ENCODE measurements at places on chromosomes 2 and 18.

DNA sequence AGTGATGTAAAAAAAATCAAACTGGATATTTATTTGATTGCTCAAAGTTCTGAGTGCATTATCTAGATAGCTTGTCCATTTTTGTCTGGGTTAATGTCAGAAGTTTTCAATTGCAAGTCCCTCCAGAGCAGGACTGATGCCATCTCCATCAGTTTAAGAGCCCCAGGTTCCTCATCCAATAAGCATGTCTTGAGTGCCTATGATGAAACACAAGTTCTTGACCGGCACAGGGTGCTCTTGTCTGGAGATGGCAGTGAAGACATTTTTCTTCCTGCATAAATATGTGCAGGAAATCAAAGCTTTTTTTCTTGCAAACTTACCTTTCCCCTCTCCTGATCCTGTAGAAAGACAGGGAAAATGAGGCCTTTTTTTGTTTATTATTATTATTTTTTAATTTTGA, 31.9 kb downstream of the CAVIN2 start:
- no peak for DNase-seq

GRCh38 chr18:49677762-49678413, 116.0 kb downstream of the LIPG start:
- no peak for DNase-seq

DNA sequence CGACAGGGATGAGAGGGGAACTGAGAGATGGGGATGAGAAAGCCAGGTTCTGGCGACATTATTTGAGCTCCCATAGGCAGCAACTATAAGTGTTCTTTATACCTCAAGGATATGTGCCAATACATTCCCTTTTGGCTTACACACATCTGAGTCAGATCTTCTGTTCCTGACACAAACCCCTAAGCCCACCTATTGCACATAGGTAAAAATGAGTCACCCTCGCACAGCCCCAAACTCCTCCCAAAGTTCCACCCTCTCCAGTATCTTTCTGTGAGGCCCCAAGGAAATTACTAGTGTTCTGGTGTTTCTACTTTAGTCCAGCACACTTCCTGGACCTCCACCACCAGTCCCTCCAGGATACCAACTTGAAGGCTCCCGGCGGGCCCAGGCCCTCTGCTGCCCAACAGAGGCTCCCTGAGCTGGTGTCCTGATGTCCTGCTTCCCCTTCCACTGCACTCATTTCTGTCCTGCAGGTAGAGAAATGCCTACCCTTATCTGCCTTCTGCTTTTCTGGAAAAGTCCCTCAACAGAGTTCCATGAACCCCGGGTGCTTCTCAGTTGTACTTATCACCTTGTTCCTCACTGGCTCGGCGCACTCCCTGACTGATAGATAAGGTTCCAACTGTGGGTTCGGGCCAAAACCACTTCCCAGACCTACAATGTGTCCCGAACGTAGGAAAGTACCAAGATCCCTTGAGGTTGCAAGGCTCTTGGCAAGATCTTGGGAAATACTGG, 125.5 kb downstream of the EN1 start:
- no peak for DNase-seq

DNA sequence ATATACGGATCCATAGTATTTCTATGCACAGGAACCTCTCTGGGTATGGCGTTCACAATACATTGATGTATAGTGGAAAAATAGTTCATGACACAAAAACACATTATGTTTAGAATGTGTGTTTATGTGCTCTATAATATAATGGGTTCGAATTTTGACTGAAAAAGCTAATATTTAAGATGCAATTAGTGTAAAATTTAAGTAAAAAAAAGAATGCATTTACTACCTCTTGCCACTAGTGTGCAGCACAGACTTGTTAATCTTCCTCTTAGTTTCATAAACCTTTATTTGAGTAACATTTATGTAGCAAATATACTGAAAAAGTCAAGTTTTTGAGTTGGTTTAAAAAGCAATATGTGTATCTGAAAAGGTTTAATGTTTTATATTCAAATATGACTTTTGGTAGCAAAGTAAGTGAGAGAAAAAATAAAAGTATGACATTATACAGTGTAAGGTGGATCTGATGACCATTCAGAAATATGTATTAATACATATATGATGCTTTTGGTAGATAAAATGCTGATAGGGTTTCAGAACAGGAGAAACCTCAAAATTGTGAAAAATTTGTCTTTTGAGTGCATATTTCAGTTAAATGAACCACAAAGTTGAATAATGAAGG, 49.4 kb downstream of the CCDC102B start:
- DNase-seq: no peak

DNA sequence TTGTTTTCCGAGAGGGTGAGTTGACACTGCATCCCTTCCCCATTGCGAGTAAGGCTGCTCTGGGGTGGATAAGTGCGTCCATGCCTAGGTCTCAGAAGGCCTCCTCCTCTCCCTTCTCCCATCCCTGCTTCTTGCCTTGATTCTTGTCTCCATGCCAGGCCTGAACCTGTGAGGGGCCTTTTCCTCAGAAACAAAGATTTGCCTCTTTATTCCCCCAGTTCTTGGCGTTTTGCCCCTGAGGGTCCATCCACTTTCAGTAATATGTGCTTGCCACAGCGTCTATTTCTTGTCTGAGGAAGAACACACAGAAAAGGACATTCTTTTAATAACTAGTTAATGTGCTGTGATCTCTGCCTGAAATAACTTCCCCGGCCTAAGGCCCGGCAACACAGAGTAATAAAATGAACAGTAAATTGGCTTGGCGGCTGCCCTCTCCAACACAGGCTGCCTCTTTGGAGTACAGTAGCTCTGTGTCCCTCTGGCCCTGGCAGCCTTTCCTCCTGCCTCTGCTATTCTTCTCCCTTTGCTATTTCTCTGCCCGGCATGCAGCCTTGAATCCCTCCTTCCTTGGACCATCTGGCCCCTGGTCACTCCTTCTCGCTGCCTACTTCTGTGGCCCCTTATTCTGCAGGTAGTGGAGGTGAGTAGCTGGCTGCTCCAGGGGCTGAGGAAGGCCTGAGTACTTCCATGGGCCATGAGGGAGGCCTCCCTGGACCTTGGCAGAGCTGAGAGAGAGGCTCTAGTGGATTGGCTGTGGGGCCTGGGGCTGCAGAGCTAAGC, 4.4 kb downstream of the EHD3 start:
- DNase-seq: no peak

GRCh38 chr2:174916270-174916930, 88.8 kb downstream of the CHN1 start:
- no peak for DNase-seq

- no peak for DNase-seq
Measured at GRCh38 chr2:201820383-201821007, 14.2 kb downstream of the CDK15 start.

GRCh38 chr2:73983322-73984202, 1.1 kb upstream of the TET3 start:
- no peak for DNase-seq

GRCh38 chr2:198326431-198326830, 522.0 kb downstream of the PLCL1 start:
- no peak for DNase-seq

GRCh38 chr2:157540102-157540501, 88.6 kb downstream of the ACVR1C start:
- no peak for DNase-seq

DNA sequence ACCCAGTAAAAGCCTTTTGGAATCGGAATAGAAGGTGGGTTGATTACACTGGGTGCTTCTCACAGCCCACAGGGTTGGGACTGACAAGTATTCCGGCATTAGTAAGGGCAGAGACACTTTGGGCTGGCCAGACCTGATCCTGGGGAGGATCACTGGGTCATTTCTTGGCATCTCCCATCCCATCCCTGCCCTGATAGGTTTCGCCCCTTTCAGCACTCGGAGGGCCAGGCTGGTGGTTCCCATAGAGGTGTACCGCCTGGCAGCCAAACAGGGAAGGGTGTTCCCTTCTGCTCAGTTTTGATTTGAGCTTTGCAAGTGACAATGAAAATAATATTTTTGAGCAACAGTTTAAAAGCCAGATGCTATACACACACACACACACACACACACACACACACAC, 37.3 kb downstream of the CYP1B1 start:
- DNase-seq: no peak

DNA sequence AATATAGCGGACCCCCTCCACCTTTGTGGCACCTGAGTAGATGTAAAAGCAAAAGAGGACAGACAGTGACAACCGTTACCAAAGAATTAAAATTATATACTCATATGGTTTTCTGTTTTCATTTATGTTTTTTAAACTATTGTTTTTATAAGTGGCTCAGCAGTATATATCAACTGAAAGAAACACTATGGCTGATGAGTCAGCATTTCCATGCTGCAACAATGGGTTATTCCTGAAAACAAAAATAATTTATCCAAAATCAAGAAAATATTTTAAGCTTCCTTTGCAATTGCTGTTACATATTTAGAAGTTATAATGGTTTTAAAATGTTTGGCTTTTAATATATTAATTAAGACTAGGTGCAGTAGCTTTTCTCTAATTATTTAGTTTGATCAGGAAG, 17.7 kb downstream of the MRPS9 start:
- no peak for DNase-seq

DNA sequence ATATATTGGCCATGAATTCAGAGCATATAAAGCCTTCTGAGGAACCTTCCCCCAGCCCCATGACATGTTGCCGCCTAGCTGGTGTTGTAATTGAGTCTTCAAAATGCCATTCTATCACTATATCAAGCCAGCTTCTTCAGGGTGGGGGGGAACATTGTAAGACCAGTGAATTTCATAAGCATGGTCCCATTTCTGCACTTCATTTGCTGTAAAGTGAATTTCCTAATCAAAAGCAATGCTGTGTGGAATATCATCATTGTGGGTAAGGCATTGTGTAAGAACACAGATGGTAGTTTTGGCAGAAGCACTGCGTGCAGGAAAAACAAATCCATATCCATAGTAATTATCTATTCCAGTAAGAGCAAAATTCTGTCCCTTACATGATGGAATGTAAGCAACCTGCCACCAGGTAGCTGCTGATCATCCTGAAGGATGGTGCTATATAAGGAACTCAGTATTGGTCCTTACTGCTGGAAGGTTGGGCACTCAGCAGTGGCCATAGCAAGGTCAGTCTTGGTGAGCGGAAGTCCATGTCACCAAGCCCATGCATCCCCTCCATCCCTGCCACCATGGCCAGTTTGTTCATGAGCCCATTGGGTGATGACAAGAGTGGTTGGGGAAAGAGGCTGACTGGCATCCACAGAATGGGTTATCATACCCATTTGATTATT, 159.4 kb downstream of the COPS8 start:
- DNase-seq: no peak

All from activated T-helper 1 cell treated with anti-CD3 and anti-CD28 coated beads, Interleukin-2, amount 50 U/mL, for 16 hours (primary cell).